ENCODE measurements at places on chromosomes 5 and 9.
A peak's percentile ranks its signal among the peaks of the same experiment; 100 is the strongest.

DNA sequence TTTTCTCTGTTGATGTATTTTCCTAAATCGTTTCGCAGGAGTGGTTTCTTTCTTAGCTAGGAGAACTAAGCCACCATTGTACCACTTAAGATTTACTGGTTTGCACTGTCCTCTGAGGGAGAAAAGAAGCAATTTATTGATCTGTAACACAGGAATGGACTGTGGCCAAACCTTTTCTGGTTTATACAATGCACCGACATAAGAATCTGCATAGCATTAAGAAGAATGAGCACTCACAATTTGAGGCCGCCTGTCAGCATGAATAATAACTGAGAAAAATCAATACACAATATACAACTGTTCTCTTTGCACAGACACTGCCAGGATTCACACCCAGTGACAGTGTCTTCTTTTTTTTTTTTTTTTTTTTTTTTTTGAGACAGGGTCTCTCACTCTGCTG, 168.6 kb upstream of the DMRT1 start:
- H3K4me1 ChIP-seq: no peaks in the 10 kb centered on the region
- no peak overlapping the region for H3K27ac ChIP-seq
- no peaks in the 10 kb centered on the region for H3K36me3 ChIP-seq
- no peak for DNase-seq
- no peak overlapping the region for H3K4me3 ChIP-seq
- H3K27me3 ChIP-seq: no peaks in the 10 kb centered on the region

DNA sequence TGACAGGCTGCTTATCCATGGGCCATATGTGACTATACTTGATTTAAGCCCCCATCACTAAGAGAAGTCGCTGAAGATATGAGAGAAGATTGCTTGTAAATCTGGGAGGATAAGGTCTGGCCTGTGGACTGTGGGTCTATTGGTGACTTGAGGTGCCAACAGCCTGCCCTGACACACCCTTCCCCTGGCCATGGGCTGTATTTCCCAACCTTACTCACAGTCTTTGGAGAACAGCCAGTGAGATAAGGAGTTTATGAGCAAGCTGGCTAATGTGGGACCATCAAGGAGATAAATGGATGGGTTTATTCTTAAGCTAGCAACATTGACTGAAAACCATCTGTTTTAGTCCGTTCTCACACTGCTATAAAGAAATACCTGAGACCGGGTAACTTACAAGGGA, 231.3 kb downstream of the ZSWIM6 start:
- DNase-seq: no peak
- H3K4me1 ChIP-seq: no peaks in the 10 kb centered on the region
- H3K27me3 ChIP-seq: no peaks in the 10 kb centered on the region
- no peaks in the 10 kb centered on the region for H3K36me3 ChIP-seq

GRCh38 chr5:178818094-178818493, 41.7 kb upstream of the ZNF354B start:
- no peaks in the 10 kb centered on the region for H3K36me3 ChIP-seq
- no peak for DNase-seq
- H3K27ac ChIP-seq: no peak overlapping the region
- H3K4me1 ChIP-seq: no peaks in the 10 kb centered on the region

DNA sequence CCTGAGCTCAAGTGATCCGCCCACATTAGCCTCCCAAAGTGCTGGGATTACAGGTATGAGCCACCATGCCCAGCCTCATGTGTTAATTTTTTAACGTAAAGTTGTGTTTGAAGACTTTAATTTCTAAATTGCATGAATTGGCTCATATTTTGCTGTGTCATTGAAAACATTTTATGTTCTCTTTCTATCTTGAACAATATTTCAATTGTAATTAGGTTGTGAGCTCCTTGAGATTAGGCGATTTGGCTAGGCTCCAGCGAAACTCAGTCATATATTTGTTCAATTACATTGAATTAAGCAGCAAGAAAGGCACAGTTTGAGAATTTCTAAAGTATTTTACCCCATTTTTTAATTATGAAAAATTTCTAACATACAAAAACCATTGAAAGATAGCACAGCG, 34.0 kb downstream of the GAPVD1 start:
- DNase-seq: no peak
- no peaks in the 10 kb centered on the region for H3K36me3 ChIP-seq
- no peaks in the 10 kb centered on the region for H3K27me3 ChIP-seq
- H3K4me3 ChIP-seq: no peak overlapping the region

DNA sequence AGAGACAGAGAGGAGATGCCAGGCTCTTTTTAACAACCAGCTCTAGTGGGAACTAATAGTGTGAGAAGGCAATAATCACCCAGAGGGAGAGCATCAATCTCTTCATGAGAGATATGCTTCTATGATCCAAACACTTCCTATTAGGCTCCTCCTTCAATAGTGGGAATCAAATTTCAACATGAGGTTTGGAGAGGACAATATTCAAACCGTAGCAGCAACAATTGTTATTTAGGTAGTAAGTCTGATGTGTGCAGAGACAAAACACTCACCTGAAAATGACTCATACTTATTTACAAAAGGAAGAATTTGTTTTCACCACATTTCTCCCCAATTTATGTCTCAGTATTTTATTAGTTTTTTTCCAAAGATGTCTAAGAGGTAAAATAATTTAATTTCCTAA, 144.3 kb downstream of the ST8SIA4 start:
- H3K27ac ChIP-seq: no peak overlapping the region
- H3K4me3 ChIP-seq: no peak overlapping the region
- no peaks in the 10 kb centered on the region for H3K4me1 ChIP-seq
- H3K27me3 ChIP-seq: no peaks in the 10 kb centered on the region
- no peaks in the 10 kb centered on the region for H3K36me3 ChIP-seq

- no peaks in the 10 kb centered on the region for H3K27me3 ChIP-seq
- no peaks in the 10 kb centered on the region for H3K36me3 ChIP-seq
- peak overlapping the region; percentile 88 for H3K27ac ChIP-seq
- no peaks in the 10 kb centered on the region for H3K4me1 ChIP-seq
- H3K4me3 ChIP-seq: no peak overlapping the region
Measured at GRCh38 chr9:127907867-127908659, 8.7 kb upstream of the ST6GALNAC6 start.

GRCh38 chr5:158796812-158797497, 302.8 kb downstream of the EBF1 start:
- no peak for DNase-seq
- no peaks in the 10 kb centered on the region for H3K36me3 ChIP-seq
- no peak overlapping the region for H3K27ac ChIP-seq
- H3K27me3 ChIP-seq: no peaks in the 10 kb centered on the region
- H3K4me1 ChIP-seq: no peaks in the 10 kb centered on the region

DNA sequence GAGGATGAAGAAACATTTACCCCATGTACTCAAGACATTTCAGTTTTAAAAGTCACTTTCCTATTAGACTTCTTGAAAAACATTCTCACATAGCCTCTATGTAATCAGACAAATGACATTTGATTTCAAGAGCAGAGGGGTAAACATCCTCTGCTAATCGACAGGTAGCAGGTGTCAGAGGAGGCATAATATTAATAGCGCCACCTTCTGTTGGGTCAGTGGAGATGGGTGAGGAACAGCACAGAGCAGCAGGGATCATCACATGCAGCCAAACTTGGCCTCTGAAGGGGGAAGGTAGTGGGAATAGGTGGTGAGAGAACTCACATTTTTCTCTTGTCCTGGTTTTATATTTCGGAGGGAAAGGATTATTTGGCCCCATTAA, 3.3 kb upstream of the LSM11 start:
- no peak for DNase-seq
- no peak overlapping the region for H3K4me3 ChIP-seq
- no peak overlapping the region for H3K27ac ChIP-seq
- H3K36me3 ChIP-seq: peaks cover 51% of the 10 kb centered on the region

- no peak overlapping the region for H3K27ac ChIP-seq
- no peaks in the 10 kb centered on the region for H3K27me3 ChIP-seq
- no peaks in the 10 kb centered on the region for H3K4me1 ChIP-seq
Measured at GRCh38 chr5:32612134-32612888, 27.0 kb downstream of the SUB1 start.

Data from tibial nerve (tissue), 4 donors.